ENCODE measurements at places on chromosomes 1 and 21.

GRCh38 chr21:43333298-43334062 is 93.5 kb downstream of the SIK1 start:
- no peak for DNase-seq

- DNase-seq = no peak
Observed at GRCh38 chr1:231590453-231591198, 36.0 kb upstream of the DISC1 start.

GRCh38 chr1:94438692-94439276 is 20.6 kb downstream of the ABCD3 start:
- DNase-seq = no peak

DNA sequence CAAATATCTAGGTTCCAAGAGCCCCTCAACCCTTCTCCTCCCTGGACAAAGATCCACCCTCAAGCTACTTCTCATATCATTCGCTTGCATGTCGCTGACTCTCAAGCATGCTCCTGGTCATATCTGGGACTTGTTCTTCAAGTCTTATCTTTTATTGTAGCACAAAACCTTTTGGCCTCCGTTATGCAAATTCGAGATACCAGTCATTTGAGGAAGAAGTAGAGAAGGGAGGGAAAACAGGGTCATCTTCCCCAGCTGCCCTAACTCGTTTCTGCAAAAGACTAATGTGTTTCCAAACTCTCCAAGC is 63.8 kb upstream of the ETS2 start:
- no peak for DNase-seq

DNA sequence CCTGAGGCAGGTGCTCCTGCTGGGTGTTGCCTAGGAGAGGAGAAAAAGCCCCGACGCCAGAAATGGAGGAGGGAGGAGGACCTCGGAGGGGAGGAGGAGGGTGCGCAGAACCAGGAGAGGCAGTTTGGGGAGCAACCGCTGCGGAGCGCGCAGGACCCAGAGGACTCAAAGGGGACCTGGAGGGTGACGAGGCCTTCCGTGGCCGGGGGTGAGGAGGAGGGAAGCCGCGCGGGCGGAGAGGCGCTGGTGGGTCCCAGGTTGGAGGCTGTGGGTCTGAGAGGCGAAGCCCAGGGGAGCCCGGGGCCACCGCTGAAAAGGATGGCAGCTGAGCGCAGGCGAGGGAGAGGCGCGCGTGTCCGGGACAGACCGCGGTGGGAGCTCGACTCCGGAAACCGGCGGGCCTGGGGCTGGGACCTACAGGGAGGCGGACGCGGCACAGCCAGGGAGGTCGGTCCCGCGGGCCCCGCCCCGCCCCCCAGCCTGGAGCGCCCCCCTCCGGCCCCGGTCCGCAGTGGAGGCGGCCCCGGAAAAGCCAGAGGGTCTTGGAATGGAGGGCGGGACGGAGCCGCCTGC is 15.1 kb downstream of the RNF223 start:
- DNase-seq = no peak

GRCh38 chr1:244187310-244187709 is 136.2 kb downstream of the ZBTB18 start:
- no peak for DNase-seq

DNA sequence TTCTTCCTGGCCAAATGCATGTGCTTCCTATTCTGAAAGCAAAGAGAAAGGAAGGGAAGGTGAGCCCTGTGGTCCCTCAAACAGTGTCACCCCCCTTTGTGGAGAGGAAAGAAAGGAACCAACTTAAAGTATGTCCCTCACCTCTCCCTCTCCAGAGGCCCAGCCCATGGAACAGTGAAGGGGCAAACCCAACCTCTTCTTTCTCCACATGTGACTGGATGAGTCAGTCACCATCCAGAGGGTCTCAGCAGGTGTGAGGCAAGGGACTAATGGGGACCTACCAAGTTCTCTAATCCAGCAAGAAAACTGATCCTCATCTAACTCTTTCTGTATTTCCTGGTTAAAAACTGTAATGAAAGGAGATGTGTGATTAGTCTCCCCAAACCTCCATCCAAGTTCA is 145.7 kb downstream of the EDEM3 start:
- DNase-seq = no peak

DNA sequence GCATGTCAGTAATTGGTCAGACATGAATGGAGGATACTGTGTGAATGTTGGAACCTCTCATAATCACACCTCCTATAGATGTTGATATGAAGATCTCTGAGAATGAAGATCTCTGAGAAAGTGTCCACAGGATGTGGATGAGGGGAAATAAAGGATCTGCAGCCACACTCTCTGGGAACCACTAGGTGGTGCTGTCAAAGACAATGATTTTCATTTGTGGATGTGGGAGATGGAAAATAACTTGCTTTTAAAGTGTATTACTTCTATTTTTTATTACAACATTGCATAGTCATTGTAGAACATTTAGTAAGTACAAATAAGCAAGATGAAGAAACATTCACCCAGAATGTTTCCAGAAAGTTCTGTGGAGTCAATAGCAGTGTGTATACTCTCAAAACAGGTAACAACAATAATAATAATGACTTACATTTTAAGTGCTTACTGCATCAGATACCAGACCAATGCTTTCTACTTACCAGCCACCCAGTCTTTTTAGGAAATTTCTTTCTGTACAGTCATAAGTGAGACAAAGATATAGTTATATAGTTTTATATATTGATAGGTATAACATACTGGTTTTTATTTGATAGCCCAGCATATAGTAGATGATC is 128.2 kb downstream of the ATG4C start:
- no peak for DNase-seq

- no peak for DNase-seq
Observed at GRCh38 chr1:179206812-179207211, 22.7 kb downstream of the ABL2 start.

GRCh38 chr1:207646171-207646570 is 1.2 kb downstream of the CR1L start:
- no peak for DNase-seq

DNA sequence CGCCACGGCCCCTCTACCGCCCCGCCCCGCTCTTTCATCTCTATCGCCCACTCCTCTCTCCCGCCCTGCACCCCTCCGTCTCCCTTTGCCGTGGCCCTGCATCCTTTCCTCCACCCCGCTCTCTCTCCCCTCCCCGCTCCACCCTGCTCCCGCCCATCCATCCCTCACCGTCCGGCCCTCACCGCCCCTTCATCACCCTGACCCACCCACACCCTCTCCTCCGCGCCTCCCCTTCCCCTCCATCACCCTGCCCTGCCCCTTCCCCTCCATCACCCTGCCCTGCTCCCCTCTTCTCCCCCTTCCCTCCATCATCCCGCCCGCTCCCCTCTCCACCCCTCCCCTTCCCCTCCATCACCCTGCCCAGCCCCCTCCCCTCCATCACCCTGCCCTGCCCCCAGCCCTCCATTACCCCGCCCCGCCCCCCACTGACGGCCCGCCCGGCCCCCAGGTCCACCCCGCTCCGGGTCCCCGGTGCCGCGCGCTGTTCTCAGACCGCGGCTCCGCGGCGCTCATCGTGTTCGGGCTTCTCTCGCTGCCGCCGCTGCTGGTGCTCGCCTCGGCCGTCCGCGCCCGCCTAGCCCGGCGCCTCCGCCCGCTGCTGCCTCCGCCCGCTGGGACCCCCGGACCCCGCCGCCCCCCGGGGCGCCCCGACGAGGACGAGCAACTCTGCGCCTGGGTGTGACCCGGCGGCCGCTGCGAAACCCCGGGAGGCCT is 6.2 kb upstream of the ANKRD65 start:
- DNase-seq = no peak

- DNase-seq = peak; percentile 63
Observed at GRCh38 chr1:17059391-17060305, 5.8 kb upstream of the SDHB start.

GRCh38 chr1:42993502-42994136 is 35.0 kb upstream of the SLC2A1 start:
- no peak for DNase-seq

- DNase-seq = no peak
Observed at GRCh38 chr1:212091438-212092121, 56.0 kb downstream of the DTL start.

- no peak for DNase-seq
Observed at GRCh38 chr1:9008236-9008635, 18.0 kb downstream of the SLC2A7 start.

DNA sequence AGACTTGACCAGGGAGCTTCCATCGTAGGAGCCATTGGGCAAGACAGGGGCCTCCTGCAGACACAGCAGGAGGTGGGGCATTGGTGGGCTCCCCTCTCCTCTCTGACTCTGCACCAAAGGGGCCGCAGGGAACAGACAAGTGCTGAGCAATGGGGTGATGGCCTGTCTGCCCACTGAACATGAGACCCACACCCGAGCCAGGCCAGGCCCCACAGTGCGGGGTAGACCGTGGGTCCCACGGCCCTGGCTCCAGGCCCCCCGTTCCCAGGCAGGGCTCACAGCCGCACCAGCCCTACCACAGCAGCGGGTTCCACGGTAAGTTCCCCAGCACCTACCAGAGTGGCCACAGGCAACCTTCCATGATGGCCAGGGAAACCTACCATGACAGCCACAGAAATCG is 45.9 kb downstream of the CHD5 start:
- no peak for DNase-seq

DNA sequence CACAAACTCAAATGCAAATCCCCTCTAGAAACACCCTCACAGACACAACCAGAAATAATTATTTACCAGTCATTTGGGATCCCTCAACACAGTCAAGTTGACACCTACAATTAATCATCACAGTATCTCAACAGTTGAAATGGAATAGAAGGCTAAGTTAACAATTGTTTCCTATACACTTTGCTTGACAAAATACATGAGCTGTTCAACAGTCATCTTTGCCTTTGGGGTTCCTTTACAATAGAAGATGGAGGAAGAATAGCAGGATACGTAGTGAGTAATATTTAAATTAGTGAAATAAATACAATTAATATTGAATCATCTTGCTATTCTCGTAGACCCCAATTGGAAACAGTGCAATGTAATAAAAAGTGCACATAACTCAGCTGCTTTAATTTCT is 487.3 kb upstream of the ADAMTS5 start:
- no peak for DNase-seq

GRCh38 chr1:76343356-76343755 is 268.8 kb downstream of the ST6GALNAC3 start:
- DNase-seq = no peak

DNA sequence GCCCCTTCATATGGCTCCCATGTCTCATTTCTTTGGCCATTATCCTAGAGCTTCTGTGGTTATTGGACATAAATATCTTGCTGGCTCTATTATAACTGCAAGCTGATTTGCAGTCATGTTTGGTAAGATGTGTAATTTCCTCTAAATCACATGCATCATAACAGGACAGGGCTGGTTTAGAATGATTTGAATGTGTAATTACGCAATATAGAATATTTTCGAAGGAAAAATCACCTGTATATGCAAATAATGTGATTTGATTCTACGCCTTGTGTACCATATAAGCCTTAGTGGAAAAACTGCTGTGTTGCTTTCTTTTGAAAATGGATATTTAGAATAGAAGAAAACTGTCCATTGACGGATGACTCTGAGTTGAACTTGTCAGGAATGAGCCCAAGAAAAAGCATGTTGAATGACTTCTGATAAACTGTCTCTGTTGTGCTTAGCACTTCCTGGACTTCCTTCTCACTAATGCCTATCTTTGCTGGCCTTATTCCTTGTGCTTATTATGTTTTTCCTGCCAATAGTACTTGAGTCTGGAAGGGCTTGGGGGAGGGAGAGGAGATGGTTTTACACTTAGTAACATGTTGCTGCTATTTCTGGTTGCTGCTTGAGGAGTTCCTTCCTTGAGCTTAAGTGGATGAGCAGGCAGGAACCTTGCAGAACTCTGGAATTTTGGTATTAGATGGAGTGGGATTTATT is 6.5 kb downstream of the CACHD1 start:
- DNase-seq = no peak

GRCh38 chr1:234943836-234944402 is 184.7 kb downstream of the TOMM20 start:
- no peak for DNase-seq

DNA sequence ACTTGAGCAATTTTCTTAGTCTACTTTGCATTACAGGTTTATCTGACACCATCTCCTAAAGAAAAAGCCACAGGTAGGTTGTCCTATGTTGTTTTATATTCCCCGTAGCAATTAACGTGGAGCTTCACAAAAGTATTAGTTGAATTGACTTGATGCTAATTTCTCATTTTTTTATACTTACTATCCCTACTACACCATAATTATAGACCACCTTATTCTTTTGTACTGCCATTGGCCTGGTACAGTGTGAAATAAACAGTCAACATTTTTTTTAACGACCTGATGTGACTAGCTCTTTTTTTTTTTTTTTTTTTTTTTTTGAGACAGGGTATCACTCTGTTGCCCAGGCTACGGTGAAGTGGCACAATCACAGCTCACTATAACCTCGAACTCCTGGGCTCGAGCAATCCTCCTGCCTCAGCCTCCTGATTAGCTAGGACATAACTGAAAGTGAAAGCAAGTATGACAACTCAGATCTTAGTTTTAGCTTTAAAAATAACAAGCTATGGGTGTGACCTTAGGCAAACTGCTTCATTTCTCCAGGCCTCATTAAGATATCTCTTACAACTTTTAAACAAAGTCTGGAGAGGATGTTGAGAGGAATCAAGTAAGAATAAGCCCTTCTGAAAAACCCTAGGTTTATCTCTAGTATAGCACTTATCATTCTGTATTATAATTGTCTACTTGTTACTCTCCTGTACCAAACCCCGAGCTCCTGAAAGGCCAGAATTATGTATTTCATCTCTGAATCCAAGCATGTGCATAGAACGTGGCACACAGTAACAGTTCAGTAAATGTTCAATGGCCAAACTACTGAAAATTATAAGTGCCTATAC is 49.5 kb downstream of the LUZP1 start:
- no peak for DNase-seq

DNA sequence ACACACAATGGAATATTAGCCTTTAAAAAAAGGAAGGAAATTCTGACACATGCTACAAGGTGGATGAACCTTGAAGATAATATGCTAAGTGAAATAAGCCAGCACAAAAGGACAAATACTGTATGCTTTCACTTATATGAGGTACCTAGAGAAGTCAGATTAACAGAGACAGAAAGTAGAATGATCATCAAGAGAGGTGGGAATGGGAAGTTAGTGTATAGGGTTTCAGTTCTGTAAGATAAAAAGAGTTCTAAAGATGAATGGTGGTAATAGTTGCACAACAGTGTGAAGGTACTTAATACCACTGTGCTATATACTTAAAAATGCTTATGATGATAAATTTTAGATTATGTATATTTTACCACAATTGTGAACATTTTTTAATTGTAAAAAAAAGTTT is 7.2 kb downstream of the RPAP2 start:
- no peak for DNase-seq

- no peak for DNase-seq
Observed at GRCh38 chr1:77548285-77548684, 134.2 kb downstream of the ZZZ3 start.

DNA sequence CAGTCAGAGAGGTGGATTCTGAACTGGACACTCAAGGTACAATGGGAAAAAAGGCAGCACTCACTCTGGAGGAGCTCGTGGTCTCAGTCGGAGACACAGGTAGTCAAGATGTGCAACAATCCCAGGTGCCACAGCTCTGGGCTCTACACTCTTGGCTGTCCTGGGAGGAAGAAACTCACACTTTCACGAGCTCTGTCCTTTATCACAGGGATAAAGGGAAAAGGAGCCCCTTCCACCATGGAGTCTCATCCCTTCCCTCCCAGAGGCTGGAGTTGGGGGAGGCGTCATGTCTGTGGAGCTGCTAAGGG is 20.3 kb downstream of the CDK18 start:
- no peak for DNase-seq

GRCh38 chr1:104266612-104267011 is 516.9 kb downstream of the AMY1C start:
- DNase-seq = no peak

Measured in amygdala (tissue), 56 donors.